ENCODE measurements at places on chromosomes 2 and 18.

- DNase-seq = no peak
Observed at GRCh38 chr18:48607056-48607984, 68.5 kb downstream of the CTIF start.

- DNase-seq = no peak
Observed at GRCh38 chr2:237264480-237265219, 149.3 kb downstream of the COL6A3 start.

- no peak for DNase-seq
Observed at GRCh38 chr2:12486205-12487118, 230.3 kb upstream of the TRIB2 start.

DNA sequence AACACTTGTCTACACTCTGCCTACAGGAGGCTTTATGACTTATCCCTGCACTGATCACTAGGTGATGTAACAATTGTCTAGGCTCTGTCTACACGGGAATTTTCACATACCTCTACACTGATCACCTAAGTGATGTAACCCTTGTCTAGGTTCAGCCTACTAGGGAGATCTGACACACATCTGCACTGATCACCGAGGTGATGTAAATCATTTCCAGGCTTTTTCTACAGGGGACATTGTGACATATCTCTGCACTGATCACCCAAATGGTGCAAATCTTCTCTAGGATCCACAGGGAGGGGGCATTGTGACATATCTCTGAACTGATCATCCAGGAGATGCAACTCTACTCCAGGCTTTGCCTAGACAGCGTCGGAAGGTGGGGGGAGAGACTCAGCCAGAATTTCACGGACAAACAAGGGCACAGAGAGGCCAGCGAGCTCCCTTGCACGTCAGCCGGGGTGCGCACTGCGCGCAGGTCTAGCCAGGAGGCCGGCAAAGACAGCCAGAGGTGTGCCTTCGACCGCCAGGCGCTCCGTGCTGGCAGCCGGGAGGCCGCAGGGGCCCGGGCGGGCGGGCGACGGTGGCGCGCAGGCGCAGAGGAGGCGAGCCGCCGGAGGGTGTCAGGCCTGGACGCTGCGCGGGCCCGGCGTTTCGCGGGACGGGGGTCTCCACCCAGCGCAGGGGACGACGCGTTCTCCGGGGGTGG is 46.9 kb upstream of the USP14 start:
- peak; percentile 49 for DNase-seq
